ENCODE measurements at places on chromosomes 5 and 9. TPM values are rescaled to one million over a fixed set of nuclear protein-coding genes. Genes with fewer than 3 reads are reported as not detected.
A peak's percentile ranks its signal among the peaks of the same experiment; 100 is the strongest.

HAVCR2 gene
- 2.7 TPM for total RNA-seq

DNA sequence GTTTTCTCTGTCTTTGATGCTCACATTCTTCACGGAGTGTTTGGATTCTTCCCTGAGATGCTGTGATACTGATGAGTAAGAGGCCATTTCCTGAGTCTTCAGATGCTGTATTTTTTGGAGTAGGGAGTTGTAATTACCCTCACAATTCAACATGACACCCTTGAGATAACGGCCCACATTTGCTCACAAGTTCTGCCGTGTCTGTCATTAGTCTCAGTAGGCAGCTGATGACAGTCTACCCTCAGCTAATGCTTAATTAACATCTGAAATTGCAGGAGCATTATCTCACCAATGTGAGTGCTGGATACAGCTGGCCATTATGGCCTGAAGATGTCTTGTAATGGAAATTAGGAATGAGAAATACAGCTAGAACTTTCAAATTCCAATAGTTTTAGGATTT is 307.1 kb upstream of the ADCY2 start:
- H3K36me3 ChIP-seq = no peaks in the 10 kb centered on the region
- no peaks in the 10 kb centered on the region for H3K27me3 ChIP-seq
- H3K4me3 ChIP-seq = no peak overlapping the region
- no peaks in the 10 kb centered on the region for H3K4me1 ChIP-seq
- DNase-seq = no peak

PCDHB14 gene
- total RNA-seq = 5.7 TPM

- H3K36me3 ChIP-seq = peaks cover 11% of the 10 kb centered on the region
- DNase-seq = peak; percentile 29
- H3K27ac ChIP-seq = no peak overlapping the region
- H3K4me1 ChIP-seq = no peaks in the 10 kb centered on the region
These were observed 69.3 kb downstream of the CRB2 start for GRCh38 chr9:123425261-123425821.

IL12B gene
- not detected for total RNA-seq

- H3K4me3 ChIP-seq = no peak overlapping the region
- no peaks in the 10 kb centered on the region for H3K27me3 ChIP-seq
- DNase-seq = no peak
- no peaks in the 10 kb centered on the region for H3K4me1 ChIP-seq
- no peak overlapping the region for H3K27ac ChIP-seq
These were observed 103.7 kb downstream of the SIL1 start for GRCh38 chr5:139094154-139095131.

DNA sequence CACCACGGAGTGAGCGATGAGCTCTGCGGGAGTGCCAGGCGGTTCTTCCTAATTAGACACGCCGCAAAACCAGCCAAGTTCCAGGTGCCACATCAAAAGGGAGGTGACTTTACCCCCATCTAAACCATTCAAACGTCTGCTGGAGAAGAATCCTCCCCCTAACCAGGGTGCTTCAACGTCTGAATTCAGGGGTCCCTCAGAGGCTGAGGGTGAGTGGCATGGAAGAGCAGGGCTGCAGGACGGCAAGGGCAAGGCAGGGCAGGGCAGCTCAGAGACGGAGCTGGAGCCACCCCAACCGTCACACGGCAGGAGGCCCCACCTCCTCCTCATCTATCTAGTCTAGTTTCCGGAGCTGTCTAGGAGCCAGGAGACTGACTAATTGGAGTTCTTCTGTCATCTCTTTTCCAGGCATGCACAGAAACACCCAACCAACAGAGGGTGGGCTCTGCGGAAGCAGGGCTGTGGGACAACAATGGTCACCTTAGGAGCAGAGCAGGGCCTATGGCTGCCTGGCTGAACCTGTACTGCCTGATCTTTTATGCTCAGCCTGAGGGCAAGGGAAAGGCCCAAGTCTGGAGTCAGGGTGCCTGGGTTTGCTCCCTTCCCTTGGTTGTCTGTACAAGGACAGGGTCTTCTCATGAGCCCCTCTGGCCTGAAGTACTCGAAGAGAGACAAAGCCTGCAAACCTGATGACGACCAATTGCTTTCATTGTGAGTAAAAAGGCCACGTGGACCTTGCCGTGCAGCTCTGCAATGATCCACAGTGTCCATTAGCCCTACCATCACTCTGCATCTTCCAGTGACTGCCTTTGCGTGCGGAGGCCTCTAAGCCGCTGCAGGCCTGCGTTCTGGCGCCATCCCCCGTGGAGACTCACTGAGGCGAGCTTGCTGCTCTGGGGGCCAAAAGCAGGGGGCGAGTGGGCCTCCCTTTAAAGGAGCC is 81.0 kb upstream of the SLC25A51 start:
- DNase-seq = no peak
- no peaks in the 10 kb centered on the region for H3K36me3 ChIP-seq
- no peak overlapping the region for H3K4me3 ChIP-seq
- peaks cover 17% of the 10 kb centered on the region for H3K4me1 ChIP-seq

- H3K4me1 ChIP-seq = peaks cover 27% of the 10 kb centered on the region
- no peaks in the 10 kb centered on the region for H3K36me3 ChIP-seq
- H3K27me3 ChIP-seq = no peaks in the 10 kb centered on the region
- no peak overlapping the region for H3K4me3 ChIP-seq
- DNase-seq = no peak
These were observed 41.4 kb upstream of the PJA2 start for GRCh38 chr5:109451146-109451545.

GRCh38 chr9:129478461-129478860 is 142.4 kb downstream of the C9orf50 start:
- peaks cover 51% of the 10 kb centered on the region for H3K4me1 ChIP-seq
- DNase-seq = no peak
- peak overlapping the region; percentile 21 for H3K27ac ChIP-seq
- H3K36me3 ChIP-seq = no peaks in the 10 kb centered on the region
- H3K27me3 ChIP-seq = no peaks in the 10 kb centered on the region

GRCh38 chr5:171619196-171619595 is 166.4 kb upstream of the SMIM23 start:
- H3K27me3 ChIP-seq = peaks cover 17% of the 10 kb centered on the region
- no peak overlapping the region for H3K4me3 ChIP-seq
- no peaks in the 10 kb centered on the region for H3K36me3 ChIP-seq
- H3K4me1 ChIP-seq = peaks cover 10% of the 10 kb centered on the region
- no peak overlapping the region for H3K27ac ChIP-seq

DNA sequence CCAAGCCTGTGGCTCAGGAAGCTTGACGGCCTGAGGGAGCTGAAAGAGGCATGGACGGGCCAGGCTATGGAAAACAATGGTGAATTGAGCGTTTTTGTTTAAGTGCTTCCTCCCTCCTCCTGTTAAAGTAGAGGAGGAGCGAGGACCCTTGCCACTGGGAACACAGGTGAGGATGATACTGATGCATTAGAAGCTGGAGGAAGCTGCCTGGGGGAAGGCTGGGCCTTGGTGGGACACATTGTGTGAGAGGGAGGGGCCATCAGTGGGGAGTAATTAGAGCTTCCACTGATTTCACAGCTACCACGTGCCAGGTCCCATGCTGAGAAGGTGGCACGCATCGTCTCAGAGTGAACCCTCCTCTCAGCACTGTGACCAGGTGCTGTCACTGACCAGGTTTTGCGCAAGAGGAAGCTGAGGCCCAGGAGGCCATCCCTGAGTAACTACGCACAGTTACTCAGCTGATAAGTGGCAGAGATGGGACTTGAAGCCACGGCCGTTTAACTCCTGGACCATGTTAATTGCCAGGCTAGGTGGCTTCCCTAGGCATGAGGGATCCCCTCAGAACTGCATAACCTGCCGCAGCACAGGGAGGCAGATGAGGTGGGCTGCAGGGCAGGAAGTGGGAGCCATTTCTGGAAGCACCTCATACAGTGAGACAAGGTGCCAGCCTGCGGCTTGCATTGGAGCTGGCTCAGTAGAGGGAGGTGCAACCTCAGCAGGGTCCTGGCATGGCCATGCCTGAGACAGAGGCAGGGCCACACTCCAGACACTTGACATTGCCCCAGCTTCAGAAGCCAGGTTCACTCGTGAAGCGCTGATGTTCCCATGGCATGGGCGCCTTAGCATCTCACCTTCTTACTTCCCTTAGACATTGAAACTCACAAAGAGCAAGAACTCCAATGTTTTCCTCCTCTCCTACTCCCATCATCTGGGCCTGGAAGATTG is 195.3 kb upstream of the MVB12B start:
- no peak overlapping the region for H3K4me3 ChIP-seq
- no peak overlapping the region for H3K27ac ChIP-seq
- H3K36me3 ChIP-seq = no peaks in the 10 kb centered on the region
- H3K4me1 ChIP-seq = no peaks in the 10 kb centered on the region

IL4 gene
- total RNA-seq = not detected

PCDHGA11 gene
- total RNA-seq = 3.4 TPM

DNA sequence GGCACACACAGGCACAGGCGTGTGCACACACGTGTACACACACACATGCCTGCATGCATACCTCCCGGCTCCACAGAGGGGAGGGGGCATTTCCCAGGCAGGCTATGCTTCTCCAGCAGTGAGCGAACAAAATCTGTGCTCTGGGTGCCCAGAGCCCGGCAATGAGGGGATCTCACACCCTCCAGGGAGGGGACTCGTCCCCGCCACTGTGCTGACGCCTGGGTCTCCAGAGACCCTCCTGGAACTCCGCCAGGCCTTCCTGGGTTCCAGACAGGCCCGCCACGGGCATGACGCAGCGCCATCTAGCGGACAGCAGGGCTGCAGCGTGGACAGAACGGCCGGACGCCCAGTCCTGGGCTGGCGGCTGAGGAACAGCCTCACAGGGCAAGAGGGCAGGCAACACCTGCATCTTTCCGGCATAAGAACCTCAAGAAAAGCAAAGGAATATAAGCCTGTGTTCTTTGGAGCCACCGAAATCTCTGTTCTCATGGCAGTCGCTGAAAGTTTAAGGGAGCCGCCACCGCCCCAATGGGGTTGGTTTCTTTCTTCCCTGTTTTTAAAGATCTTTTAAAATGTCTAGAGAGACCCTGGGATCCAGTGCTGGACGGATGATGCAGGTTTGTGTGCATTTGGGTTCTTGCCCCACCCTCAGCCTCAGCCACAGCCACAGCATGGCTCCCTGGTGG is 135.6 kb upstream of the PPP1R26 start:
- peaks cover 88% of the 10 kb centered on the region for H3K27me3 ChIP-seq
- no peak overlapping the region for H3K4me3 ChIP-seq
- H3K36me3 ChIP-seq = no peaks in the 10 kb centered on the region
- DNase-seq = no peak
- no peaks in the 10 kb centered on the region for H3K4me1 ChIP-seq

- H3K36me3 ChIP-seq = no peaks in the 10 kb centered on the region
- no peak overlapping the region for H3K4me3 ChIP-seq
- no peak overlapping the region for H3K27ac ChIP-seq
- no peaks in the 10 kb centered on the region for H3K4me1 ChIP-seq
These were observed 159.4 kb downstream of the SIL1 start for GRCh38 chr5:139038613-139039305.

PCDHA13 gene
- total RNA-seq = not detected

DNA sequence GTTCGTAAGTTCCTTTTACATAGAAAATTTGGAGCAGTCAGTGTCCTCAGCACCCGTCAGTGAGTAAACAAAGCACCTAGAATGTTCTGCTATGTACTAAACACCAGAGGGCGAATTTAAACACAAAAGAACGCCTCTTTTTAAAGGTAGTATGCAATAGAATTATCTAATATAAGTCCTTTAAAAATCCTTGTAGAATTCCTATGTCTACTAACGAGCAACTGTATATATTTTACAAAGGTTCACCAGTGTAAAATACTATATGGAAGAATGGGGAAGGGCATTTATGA is 499 bp upstream of the TMEM232 start:
- peak overlapping the region; percentile 37 for H3K4me3 ChIP-seq
- H3K27ac ChIP-seq = no peak overlapping the region
- no peaks in the 10 kb centered on the region for H3K36me3 ChIP-seq
- no peak for DNase-seq
- H3K4me1 ChIP-seq = no peaks in the 10 kb centered on the region

ACTBL2 gene
- not detected for total RNA-seq

GRCh38 chr9:76717613-76718012 is 46.6 kb upstream of the PCA3 start:
- H3K36me3 ChIP-seq = no peaks in the 10 kb centered on the region
- no peak overlapping the region for H3K27ac ChIP-seq
- H3K4me3 ChIP-seq = no peak overlapping the region
- H3K27me3 ChIP-seq = no peaks in the 10 kb centered on the region

CRHBP gene
- total RNA-seq = 0.73 TPM

SOHLH1 gene
- not detected for total RNA-seq

- no peaks in the 10 kb centered on the region for H3K36me3 ChIP-seq
- no peak overlapping the region for H3K27ac ChIP-seq
- no peak overlapping the region for H3K4me3 ChIP-seq
- H3K4me1 ChIP-seq = no peaks in the 10 kb centered on the region
- H3K27me3 ChIP-seq = no peaks in the 10 kb centered on the region
- DNase-seq = no peak
These were observed 368.3 kb upstream of the SPATA31A5 start for GRCh38 chr9:60545878-60546385.

DNA sequence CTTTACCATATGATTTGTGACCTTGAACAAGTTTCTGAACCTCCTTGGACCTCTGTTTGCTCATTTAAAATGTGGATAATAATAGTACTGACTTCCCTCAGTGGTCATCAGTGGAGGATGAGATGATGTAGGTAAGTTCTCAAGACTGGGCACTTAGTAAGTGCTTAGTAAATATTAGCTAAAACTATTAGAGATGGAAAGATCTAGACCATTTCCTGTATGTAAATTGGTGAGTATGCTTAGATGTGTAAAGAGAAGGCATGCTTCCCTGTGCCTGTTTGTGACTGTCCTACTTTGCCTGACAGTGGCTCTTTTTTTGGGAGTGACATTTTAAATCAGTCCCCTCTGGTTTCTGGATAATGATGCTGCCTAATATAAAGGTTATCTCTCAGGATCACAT is 288.1 kb downstream of the GABRB2 start:
- no peak for DNase-seq
- H3K27me3 ChIP-seq = no peaks in the 10 kb centered on the region
- H3K36me3 ChIP-seq = no peaks in the 10 kb centered on the region
- H3K4me1 ChIP-seq = no peaks in the 10 kb centered on the region
- H3K4me3 ChIP-seq = no peak overlapping the region
- no peak overlapping the region for H3K27ac ChIP-seq

PCDHA9 gene
- 0.19 TPM for total RNA-seq

DNA sequence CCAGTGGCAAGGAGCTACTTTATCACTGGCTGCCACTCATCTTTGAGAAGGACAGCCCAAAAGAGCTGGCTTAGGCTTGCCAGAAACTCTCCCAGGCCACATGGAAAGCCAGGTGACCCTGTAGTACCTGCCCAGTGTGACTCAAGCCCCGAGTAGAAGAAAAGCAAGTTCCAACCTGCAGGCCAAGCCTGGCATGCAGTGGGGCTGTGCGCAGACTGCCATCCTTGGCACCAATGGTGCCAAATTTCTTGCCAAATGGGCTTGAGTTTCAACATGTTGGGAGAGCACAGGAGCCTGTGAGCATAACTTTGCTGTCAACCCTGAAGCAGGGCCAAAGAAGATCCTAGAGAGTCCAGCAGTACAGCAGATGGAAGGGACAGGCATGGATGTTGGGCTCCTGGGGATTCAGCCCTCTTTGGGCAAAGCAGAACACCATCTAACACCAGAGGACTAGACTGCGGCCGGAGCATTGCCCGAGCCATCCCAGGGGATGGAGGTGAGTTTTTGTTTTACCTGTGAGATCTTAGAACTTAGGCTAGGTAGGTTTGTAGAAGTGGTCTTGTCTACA is 27.3 kb upstream of the SHB start:
- H3K27me3 ChIP-seq = no peaks in the 10 kb centered on the region
- no peaks in the 10 kb centered on the region for H3K36me3 ChIP-seq
- no peak overlapping the region for H3K4me3 ChIP-seq

- DNase-seq = no peak
- H3K27ac ChIP-seq = no peak overlapping the region
- no peaks in the 10 kb centered on the region for H3K4me1 ChIP-seq
These were observed 34.2 kb downstream of the IL31RA start for GRCh38 chr5:55885359-55885758.
